Brain (organoid and tissue), 16 donors: ENCODE measurements at places on chromosomes 4 and X.
A peak's percentile ranks its signal among the peaks of the same experiment; 100 is the strongest.

- DNase-seq, result no peak
These were observed 348.2 kb downstream of the FBXW7 start for GRCh38 chr4:152187693-152188092.

DNA sequence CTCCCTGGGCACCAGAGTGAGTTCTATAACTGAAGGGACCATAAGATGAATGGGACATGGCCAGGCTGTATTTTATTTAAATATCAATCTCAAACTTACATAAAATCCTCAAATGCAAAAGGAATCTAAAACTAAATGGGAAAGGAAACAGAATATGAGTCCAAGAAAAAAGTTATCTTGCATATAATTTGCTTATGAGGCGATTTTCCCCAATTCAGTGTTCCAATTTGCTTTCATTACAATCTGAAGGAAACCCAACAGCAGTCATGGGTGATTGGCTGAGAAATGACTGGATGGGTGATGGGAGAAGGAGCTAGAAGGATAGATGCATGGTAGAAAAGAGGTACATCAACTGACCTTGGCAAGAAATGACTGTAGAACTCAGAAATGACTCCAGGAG is 511.3 kb upstream of the TENM3 start:
- no peak for DNase-seq

GRCh38 chr4:42397635-42398170 is 415 bp downstream of the SHISA3 start:
- peak; percentile 5 for DNase-seq

DNA sequence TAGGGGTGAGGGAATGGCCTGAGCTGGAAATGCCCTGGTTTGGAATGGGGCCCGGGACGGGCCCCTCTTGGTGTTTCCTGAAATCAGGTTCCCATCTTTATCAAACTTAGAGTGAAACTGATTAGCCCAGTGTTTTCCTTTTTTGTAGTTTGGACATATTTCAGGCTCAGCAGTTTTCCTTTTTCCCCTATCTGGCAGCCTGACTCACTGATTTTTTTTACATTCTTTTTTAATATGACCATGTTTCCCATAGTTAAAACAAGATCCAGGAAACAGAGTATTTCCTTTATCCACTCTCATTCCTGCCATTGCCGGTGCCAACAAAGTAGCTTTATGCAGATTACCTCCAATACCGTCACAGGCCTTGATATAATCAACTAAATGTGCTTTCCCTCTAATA is 20.5 kb upstream of the C4orf17 start:
- DNase-seq, result no peak

DNA sequence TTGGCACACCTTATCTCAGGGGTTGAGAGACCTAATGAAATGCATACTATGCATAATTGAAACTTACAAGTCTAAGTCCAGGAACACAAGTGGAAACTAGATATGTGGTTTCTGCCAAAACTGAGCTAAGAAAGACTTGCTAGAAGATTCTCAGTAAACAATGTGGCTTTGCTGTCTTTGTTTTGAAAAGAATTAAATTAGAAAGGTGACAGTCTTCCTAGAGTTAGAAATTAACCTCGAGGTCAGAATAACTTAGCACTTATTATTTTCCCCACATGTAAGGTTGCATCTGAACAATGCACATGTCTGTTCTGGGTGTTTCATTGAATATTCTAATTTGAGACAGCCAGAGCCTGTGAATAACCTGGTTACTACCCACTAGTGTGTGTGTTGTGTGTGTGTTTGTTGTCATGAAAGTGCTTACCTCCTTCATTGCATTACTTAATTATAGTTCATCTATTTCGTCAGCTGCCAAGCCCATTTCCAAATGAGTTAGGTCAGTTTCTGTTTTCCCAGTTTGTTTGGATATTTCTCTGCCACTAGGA is 1.5 kb downstream of the EREG start:
- DNase-seq, result no peak

GRCh38 chrX:154411981-154412340 is 622 bp downstream of the TAFAZZIN start:
- DNase-seq, result peak; percentile 78

DNA sequence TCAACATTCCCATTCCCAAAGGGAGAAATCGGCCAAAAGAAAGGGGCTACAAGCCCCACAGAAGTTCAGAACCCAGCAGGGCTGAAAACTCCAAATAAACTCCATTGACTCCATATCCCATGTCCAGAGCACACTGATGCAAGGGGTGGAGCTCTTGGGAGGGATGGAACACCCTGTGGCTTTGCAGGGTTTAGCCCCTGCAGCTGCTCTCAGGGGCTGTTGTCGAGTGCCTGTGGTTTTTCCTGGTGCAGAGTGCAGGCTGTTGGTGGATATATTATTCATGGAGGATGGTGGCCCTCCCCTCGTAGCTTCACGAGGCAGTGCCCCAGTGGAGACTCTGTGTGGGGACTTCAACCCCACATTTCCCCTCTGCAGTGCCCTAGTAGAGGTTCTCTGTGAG is 53.7 kb downstream of the PDGFRA start:
- no peak for DNase-seq

GRCh38 chrX:37976153-37976552 is 30.2 kb upstream of the SYTL5 start:
- no peak for DNase-seq

- no peak for DNase-seq
These were observed 8.2 kb upstream of the CNOT6L start for GRCh38 chr4:77827343-77827742.

DNA sequence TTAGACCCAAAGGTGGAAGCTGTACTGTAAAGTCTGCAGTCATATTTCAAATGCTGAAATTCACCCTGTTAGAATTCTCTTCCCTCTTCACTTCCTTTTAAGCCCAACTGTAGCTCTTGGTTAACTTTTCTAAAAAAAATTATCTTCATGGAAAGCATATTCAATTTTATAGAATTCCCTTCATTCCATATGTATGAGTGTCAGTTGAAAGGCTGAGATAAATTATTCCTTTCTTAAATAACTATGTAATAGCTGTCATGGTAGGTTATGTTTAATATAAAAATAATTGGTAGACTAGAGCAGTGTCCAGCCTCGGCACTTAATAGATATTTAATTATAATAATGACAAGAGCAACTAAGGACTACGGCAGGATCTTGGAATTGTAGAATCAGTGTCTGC is 16.8 kb upstream of the ARSH start:
- no peak for DNase-seq

GRCh38 chr4:16140231-16140878 is 56.5 kb upstream of the PROM1 start:
- no peak for DNase-seq

GRCh38 chrX:154804261-154804956 is 876 bp downstream of the MPP1 start:
- no peak for DNase-seq

DNA sequence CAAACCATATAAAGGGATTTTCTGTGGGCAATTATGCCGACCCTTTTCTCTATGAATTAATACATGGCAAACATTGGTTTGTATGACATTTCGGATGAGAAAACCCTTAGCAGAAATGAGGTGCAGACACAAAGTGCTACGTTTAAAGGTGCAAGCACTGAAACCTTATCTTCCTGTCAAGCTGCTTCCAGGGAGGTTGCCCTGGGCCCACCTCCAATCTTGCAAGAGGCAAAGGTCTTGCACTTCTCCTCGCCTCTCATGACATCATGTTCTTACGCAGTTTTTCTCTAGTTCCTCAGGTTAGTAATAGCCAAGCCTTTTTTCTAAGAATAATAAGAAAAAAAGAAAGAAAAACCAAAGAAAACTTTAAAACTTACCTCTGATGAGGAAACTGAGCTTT is 220.1 kb downstream of the DHX15 start:
- no peak for DNase-seq

GRCh38 chrX:8090482-8090881 is 80.6 kb downstream of the VCX2 start:
- no peak for DNase-seq

DNA sequence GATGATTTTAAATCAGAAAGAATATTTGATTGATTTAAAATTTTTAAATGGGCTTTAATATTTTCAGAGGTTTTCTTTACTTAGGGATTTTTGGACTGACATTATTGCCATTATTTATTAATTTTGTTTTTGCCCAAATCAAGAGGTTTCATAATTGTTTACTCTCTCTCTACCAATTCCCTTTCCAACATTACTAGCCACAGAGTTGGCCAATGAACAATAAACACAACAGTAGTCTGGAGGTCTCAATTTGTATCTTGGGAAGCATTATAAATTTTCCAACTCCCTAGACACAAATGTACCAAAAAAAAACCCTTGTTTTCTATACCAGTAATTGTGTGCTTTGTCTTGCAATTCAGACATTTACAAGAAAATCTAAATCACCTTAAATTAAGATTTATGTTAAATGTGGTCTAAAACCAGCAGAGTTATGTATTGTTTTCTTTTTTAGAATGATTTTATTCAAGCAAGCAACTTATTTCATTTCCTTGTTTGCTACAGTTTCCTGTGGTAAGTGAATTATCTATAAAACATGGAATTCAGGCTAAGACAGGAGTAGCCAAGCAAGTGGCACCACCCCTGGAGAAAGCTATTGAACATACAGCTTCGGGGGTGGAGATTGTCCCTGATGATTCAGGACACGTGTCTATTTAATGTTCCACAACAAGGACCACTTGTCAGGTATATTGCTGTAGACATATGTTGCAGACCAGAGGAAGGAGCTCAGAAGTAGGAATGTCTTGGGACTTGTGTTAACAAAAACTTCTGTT is 622 bp downstream of the KLKB1 start:
- DNase-seq, result no peak

GRCh38 chr4:109302361-109303139 is at the start of gene COL25A1:
Gene COL25A1, minus strand, starts transcription at chr4:109302658.
- peak; percentile 81 for DNase-seq

GRCh38 chr4:53307819-53308780 is 57.8 kb downstream of the SCFD2 start:
- no peak for DNase-seq

DNA sequence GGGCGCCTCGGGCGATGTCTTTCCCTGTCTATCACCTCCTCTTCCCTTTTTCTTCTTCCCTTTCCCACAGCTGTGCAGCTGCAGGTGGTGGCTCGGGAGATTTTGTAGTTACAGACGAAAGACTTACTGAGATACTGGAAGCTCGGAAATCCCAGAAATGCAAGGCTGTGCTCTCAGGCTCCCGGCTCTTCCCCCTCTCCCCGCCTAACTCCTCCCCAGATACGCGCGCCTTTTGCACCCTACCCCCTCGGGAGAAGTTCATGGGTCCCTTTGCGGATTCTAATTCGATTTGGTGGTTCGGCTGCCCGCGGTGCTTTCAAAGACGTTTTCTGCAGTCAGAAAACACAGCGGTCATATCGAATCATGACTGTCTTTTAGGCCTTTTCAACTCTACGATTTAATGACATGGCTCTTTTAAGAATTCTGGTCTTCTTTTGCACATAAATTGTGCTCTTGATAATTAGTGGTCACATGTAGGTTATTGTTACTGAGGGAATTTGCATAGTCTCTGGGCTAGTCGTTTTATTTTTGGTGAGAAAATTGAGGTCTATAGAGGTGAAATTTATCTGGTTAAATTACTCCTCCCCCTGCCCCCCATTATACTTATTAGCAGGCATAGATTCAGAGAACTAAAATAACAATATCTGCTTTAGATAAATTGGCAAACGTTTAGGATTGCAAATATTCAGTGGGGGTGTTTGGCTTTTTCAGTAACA is 1.6 kb downstream of the SEPTIN11 start:
- DNase-seq, result peak; percentile 71

DNA sequence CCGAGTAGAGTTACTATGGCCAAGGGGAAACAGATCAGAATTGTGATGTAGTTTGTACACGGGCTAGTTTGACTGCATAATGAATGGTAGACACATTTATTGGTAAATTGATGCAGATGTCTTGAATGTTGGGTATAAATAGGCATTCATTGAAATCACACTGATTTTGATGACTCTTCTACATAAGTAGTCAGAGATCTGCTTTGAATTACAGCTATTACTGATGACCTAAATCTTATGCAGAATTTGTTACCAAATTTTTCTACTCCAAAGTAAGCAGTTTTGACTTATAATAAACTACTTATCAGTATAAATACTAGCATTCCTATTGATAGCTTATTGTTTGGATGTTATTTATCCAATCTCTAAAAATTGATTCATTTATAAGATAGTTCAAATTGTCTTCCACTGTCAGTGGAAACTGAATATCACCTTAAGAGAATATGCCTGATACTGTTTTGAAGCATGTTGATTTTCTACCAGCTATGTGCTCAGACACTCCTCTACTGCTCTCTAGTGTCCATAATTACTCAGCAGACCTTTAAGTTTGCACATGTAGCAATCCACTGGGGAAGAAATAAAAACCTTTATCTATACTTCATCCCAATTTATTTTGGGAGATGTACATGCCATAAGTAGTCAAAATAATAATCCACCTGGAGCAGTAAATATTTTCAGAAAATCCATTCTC is 120.3 kb downstream of the RASL11B start:
- DNase-seq, result peak; percentile 85

GRCh38 chr4:98406819-98407218 is 145.6 kb downstream of the RAP1GDS1 start:
- no peak for DNase-seq

GRCh38 chr4:178387756-178388155 is 945.5 kb upstream of the AGA start:
- DNase-seq, result no peak

DNA sequence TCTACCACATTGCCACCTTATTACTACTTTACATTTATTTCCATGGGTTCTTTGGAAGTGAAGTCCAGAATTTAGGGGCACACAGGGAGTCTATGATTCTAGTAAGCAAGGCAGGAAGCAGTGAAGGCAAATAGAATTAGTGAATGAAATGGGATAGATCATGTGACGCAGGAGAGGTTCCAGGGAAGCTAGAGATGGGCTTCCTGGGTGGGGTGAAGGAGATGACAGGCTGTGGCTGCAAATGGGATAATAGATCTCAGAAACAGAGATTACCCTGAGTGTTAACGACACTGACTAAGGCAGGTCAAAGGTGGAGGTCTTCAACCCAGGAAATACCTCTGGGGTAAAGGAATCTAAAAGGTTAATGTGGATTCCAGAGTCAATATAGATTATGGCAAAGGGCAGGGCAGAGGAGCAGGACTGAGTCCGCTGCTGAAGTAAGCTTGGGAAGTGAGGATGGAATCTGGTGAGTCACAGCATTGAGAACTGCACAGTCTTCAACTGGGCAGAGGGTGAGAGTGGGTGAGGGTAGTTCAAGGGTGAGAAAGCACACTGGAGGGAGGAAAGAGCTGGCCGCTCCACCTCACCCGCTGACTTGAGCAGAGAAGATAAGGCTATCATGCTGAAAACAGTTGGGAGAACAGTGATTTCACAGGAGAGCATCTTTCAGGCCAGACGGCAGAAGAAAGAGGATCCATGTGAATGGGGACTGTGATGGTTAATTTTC is 70.8 kb downstream of the ANXA3 start:
- no peak for DNase-seq

- DNase-seq, result no peak
These were observed 86.8 kb upstream of the ETNPPL start for GRCh38 chr4:108849611-108850168.

DNA sequence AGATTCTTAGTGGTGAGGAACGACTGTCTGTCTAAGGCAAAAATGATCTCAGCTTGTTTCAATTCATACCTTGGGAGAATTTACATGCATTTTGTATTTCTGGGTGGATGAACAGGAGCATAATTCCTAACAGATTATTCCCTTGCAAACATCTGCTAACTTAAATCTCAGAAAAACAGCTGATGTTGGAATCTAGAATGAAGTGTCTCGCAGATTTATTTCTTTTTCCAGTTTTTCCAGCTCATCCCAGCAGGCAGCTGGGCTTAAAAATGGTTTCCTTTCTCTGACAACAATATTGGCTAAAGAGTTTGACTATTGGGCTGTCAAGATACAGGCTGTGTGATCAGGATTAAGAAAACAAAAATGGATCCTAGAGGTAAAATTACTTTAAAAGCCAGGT is 1.1 kb downstream of the LNX1 start:
- DNase-seq, result no peak
